Thoracic aorta (tissue), 2 donors: ENCODE measurements at places on chromosomes 2 and 18. TPM values are rescaled to one million over a fixed set of nuclear protein-coding genes. Genes with fewer than 3 reads are reported as not detected.
A peak's percentile ranks its signal among the peaks of the same experiment; 100 is the strongest.

DNA sequence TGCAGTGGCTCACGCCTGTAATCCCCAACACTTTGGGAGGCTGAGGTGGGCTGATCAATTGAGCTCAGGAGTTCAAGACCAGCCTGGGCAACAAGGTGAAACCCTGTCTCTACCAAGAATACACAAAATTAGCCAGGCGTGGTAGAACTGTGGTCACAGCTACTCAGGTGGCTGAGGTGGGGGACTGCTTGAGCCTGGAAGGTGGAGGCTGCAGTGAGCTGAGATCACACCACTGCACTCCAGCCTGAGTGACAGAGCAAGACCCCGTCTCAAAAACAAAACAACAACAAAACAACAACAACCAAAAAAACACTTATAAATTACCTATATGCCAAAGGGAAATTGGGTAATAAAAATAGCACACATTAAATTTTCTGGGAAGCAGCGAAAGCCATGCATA is 141.6 kb downstream of the HDAC4 start:
- H3K4me3 ChIP-seq: no peak overlapping the region
- DNase-seq: no peak
- H3K36me3 ChIP-seq: no peaks in the 10 kb centered on the region
- no peak overlapping the region for H3K27ac ChIP-seq

GRCh38 chr2:173684896-173685459 is 280.2 kb downstream of the SP3 start:
- H3K4me3 ChIP-seq: no peak overlapping the region
- no peak for DNase-seq
- no peaks in the 10 kb centered on the region for H3K4me1 ChIP-seq

DNA sequence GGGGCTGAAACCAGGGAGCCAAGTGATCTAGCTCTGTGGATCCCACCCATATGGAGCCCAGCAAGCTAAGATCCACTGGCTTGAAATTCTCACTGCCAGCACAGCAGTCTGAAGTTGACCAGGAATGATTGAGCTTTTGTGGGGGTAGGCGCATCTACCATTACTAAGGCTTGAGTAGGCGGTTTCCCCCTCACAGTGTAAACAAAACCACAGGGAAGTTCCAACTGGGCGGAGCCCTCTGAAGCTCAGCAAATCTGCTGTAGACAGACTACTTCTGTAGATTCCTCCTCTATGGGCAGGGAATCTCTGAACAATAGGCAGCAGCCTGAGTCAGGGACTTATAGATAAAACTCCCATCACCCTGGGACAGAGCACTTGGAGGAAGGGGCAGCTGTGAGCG is 96.7 kb downstream of the CCDC148 start:
- no peak overlapping the region for H3K4me3 ChIP-seq
- no peak for DNase-seq
- H3K27ac ChIP-seq: no peak overlapping the region
- H3K27me3 ChIP-seq: no peaks in the 10 kb centered on the region
- no peaks in the 10 kb centered on the region for H3K36me3 ChIP-seq
- H3K4me1 ChIP-seq: no peaks in the 10 kb centered on the region

GRCh38 chr2:23385351-23385747 is 370 bp downstream of the KLHL29 start:
- peak overlapping the region; percentile 88 for H3K4me3 ChIP-seq
- H3K27me3 ChIP-seq: no peaks in the 10 kb centered on the region
- H3K27ac ChIP-seq: peak overlapping the region; percentile 75
- DNase-seq: no peak

DNA sequence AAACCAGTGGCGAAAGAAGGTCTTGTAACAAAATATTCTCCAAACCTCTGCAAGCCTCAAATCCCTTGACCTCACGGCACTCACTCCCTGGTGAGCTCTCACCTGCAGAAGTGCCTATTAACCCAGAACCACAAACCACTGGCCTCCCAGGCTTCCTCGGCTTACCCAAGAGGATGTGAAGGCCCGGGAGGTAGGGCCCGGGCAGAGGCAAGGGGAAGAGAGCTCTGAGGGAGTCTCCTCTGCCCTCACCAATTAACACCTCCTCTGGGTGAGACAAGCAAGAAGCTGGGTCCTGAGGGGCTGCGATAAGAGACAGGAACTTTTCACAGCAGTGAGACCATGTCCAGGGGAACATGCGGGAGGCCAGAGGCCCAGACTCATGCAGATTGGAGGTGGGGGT is 53.7 kb downstream of the EMX1 start:
- H3K27ac ChIP-seq: no peak overlapping the region
- H3K4me3 ChIP-seq: no peak overlapping the region
- H3K36me3 ChIP-seq: no peaks in the 10 kb centered on the region
- H3K4me1 ChIP-seq: no peaks in the 10 kb centered on the region
- no peak for DNase-seq

DNA sequence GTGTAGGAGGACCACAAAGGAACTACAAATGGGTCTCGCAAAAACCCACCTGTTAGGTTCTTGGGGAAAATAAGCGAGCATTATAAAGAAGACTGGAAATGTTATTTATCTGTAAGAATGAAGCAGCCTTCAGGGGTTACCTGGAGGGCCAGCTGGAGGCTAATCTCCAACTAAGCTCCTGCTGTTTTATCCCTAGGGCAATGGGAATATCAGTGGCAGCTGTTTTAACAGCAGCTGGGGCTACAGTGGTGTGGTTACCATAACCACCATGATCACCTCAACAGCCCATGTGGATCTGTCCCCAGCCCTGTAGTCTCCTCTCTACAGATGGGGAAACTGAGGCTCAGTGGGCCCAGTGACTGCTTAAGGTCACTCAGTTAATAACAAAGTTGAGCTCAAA is 108.1 kb downstream of the FTCDNL1 start:
- no peaks in the 10 kb centered on the region for H3K27me3 ChIP-seq
- no peak overlapping the region for H3K4me3 ChIP-seq
- H3K27ac ChIP-seq: no peak overlapping the region
- no peak for DNase-seq
- H3K4me1 ChIP-seq: no peaks in the 10 kb centered on the region

- H3K4me3 ChIP-seq: no peak overlapping the region
- no peaks in the 10 kb centered on the region for H3K27me3 ChIP-seq
- H3K36me3 ChIP-seq: no peaks in the 10 kb centered on the region
- H3K27ac ChIP-seq: no peak overlapping the region
- no peak for DNase-seq
- no peaks in the 10 kb centered on the region for H3K4me1 ChIP-seq
Measured at GRCh38 chr2:67499989-67500388, 102.9 kb downstream of the ETAA1 start.

DNA sequence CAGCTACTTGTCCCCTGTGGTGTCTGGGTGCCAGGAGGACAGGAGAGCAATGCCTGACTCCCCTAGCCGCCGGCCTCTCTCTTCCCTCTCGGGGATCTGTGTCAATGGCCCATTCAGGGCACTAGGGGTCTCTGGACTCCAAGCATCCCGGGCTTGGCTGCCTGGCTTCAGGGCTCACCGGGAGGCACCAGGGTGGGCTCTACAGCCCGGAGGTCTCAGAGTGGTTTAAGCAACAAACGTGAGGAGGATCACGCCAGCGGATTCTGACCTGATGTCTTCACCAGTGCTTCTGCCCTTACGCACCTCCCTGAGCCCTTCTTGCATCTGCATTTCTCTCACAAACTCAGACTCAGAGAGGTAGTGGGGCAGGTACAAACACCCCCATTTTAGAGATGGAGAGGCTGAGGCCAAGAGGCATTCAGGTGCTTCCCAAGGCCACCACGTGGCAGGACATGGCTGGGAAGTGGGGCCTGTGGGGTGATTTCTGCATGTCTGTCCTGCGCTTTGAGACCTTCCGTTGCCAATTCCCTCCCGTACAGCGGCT is 243.0 kb downstream of the CELF4 start:
- H3K27me3 ChIP-seq: no peaks in the 10 kb centered on the region
- H3K27ac ChIP-seq: no peak overlapping the region
- no peaks in the 10 kb centered on the region for H3K4me1 ChIP-seq
- no peak overlapping the region for H3K4me3 ChIP-seq

DNA sequence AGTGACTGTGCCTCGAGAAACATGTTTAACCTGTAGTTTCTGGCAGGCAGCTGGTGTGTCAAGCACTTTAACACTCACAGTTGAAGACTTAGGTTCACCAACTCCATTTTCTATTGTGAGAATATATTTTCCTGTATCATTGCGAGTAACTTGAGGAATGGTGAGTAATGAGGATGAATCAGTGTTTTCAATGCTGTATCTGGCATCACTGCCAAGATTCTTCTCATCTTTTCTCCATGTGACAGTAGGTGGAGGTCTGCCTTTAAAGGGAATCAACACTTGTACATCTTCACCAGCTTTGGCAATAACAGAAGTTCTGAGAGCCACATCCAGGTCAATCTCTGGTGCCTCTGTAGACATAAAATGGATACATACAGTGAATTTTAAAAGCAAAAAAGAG is 72.8 kb downstream of the PLEKHA3 start:
- DNase-seq: no peak
- no peak overlapping the region for H3K4me3 ChIP-seq
- H3K27ac ChIP-seq: no peak overlapping the region
- H3K36me3 ChIP-seq: no peaks in the 10 kb centered on the region

Gene PSMA8
- not detected for total RNA-seq

Gene LIPG
- total RNA-seq: 2.8 TPM

Gene GRB14
- 4.7 TPM for total RNA-seq
